ENCODE measurements at places on chromosomes 1 and 21.

GRCh38 chr1:220889333-220889732, 10.1 kb downstream of the HLX start:
- no peak for DNase-seq

- no peak for DNase-seq
Observed at GRCh38 chr1:234969581-234970400, 158.8 kb downstream of the TOMM20 start.

DNA sequence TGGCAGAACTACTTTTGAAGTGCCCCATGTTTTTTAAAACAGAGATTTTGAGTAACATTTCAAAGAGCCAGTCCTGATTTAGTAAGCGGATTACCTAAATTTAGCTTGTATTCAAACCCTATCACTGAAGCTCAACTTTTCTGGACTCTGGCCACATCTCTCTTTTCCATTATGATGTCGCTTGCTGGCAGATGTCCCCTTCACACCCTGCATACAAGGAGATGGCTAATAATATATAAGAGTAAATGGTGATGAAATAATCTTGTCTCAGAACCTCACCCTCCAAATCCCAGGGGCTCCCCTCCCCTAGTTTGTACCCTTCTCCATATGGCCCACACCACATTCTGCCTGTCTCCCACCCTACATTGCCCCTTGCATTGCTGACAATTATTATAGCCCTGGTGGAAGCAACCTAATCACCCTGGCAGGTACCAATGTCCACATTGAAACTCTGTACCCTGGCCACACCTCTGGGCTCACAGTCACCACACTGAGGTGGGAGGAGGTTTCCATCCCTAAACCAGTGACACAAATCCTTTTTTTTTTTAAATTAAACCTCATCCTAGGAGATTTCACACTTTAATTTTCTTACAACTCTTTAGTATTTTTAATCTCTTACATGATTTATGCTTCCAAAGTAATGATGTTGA, 106.0 kb upstream of the SYT6 start:
- no peak for DNase-seq

DNA sequence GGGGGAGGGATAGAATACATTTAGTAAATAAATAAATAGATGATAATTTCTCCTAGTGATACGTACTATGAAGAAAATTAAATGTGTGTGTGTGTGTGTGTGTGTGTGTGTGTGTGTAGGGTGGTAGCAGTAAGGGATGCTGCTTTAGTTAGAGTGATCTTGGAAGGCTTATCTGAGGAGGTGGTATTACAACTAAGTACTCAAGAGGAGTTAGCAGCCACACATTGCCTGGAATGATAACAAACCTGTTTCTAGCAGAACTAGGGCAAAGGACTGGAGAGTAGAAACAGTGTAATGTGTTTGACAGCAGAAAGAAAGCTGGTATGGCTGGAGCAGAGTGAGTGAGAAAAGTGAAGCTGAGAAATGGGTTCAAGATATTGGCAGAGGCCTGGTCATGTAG, 58.3 kb upstream of the FASLG start:
- no peak for DNase-seq

GRCh38 chr1:221067721-221068120, 188.5 kb downstream of the HLX start:
- DNase-seq = no peak

GRCh38 chr1:194570476-194570875, 1384.1 kb upstream of the B3GALT2 start:
- no peak for DNase-seq

DNA sequence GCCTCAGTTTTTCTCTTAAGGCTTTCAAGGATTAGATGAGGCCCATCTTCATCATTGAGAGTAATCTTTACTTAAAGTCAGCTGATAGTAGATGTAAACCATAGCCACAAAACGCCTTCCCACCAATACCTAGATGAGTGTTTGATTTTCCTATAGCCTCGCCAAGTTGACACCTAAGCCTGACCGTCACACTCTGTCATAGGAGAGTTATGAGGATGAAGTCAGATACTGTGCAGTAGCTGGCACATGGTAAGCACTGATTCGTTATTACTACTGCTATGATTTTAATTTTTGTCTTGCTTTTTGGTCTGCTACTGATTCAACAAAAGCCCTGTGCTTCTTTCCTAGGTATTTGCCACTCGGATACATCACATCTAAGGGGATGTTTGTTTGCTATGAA, 395.5 kb downstream of the RPS6KC1 start:
- DNase-seq = no peak

DNA sequence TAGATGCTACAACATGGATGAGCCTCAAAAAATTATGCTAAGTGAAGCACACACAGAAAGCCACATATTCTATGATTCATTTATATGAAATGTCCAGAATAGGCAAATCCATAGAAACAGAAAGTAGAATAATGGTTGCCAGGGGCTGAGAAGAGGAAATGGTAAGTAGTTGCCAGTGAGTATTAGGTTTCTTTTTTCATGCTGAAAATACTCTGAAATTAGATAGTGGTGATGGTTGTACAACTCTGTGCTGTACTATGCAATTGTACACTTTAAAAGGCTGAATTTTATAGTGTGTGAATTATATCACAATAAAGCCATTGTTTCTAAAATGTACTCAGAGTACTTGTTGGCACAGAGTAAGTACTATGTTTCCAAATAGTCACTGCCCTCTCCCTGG, 15.5 kb upstream of the GFI1 start:
- no peak for DNase-seq

DNA sequence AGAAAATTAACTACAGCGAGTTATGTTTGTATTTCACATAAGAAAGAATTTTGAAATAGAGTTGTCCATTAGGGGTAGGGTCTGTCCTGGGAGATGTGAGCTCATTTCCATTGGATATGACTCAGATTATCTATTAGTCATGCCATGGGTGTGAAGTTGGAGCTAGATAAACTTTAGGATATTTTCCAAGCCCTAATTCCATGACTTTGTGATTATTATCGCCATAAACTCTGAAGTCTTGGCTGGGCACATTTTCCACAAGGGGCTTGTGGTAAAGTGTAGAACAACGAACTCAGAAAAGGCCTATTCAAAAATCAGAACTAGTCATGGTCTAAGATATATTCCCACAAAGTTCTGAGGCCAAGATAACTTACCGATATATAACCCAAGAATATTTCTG, 396.6 kb downstream of the DPYD start:
- no peak for DNase-seq

GRCh38 chr1:204984499-204984898, 58.5 kb upstream of the CNTN2 start:
- DNase-seq = no peak

Data from CD4-positive, alpha-beta T cell treated with Interleukin-1 beta for 1 hour (primary cell).